ENCODE measurements at places on chromosomes 2 and 18. TPM values are rescaled to one million over a fixed set of nuclear protein-coding genes. Genes with fewer than 3 reads are reported as not detected.
A peak's percentile ranks its signal among the peaks of the same experiment; 100 is the strongest.

Gene ASB1
- total RNA-seq, result 8.5 TPM

DNA sequence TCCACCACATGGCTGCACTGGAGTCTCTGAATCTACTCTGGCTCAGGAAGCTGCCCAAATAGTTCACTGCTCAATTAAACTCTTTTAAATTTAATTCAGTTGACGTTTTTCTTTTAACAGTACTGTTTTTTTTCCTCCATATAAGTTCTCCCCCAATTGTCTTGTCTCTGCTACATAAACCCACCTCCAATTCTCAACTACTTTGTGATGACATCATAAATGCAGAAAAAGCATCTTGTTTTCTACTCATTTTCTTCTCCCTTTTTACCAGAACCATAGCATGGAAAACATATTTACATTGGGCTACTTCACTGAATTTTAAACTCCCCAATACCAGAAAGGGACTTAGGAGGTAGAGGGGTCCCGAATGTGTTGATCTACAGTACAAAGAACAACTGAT, 270.4 kb downstream of the GPD2 start:
- DNase-seq, result no peak
- peaks cover 6% of the 10 kb centered on the region for H3K4me1 ChIP-seq
- no peaks in the 10 kb centered on the region for H3K27me3 ChIP-seq
- H3K27ac ChIP-seq, result no peak overlapping the region

- H3K4me1 ChIP-seq, result peaks cover 8% of the 10 kb centered on the region
- H3K27me3 ChIP-seq, result peaks cover 3% of the 10 kb centered on the region
- H3K4me3 ChIP-seq, result peak overlapping the region; percentile 66
- H3K36me3 ChIP-seq, result peaks cover 45% of the 10 kb centered on the region
- no peak overlapping the region for H3K27ac ChIP-seq
Measured at GRCh38 chr2:233482616-233483015, 84.0 kb downstream of the USP40 start.

Gene MREG
- total RNA-seq, result 26.1 TPM

- DNase-seq, result no peak
- no peak overlapping the region for H3K4me3 ChIP-seq
- no peak overlapping the region for H3K27ac ChIP-seq
- H3K36me3 ChIP-seq, result no peaks in the 10 kb centered on the region
- peaks cover 52% of the 10 kb centered on the region for H3K4me1 ChIP-seq
- H3K27me3 ChIP-seq, result no peaks in the 10 kb centered on the region
Measured at GRCh38 chr2:221267773-221268425, 304.2 kb downstream of the EPHA4 start.

DNA sequence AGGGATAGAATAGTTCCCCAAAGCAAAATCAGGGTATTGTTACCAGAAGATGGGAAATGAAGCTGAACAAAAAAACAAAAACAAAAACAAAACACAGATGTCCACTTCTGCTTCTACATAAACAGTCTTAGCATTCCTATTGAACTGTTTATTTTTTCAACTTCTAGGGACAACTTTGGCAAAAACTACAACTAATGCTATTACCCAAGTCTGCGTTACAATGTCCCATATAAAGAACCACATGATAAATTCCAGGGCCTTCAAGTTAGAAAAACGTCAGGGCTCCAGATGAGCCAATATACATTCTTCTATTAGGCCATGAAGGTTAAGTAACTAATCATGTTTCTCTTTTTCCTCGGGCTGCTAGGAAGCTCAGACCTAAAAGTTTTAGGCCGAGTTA, 16.9 kb downstream of the PID1 start:
- DNase-seq, result no peak
- H3K27me3 ChIP-seq, result peaks cover 4% of the 10 kb centered on the region
- no peak overlapping the region for H3K27ac ChIP-seq
- no peak overlapping the region for H3K4me3 ChIP-seq

DNA sequence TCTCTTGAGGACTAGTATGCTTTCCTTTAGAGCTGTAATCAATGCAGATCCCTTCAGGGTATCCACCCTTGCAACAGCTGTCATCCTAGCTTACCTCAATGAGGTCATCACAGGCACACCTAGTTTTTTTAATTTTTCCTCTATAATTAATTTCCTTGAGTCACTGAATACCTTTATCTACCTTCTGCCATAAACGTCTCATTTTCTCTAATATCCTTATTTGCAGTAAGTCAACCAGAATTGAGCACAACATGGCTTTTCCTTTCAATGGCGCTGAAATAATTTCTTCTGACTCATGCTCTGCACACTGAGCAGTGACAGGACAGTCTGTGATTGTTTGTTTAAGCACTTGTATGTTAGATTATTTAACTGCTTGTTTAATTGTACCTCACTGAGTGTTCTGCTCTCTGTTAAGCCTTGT, 49.4 kb downstream of the ETAA1 start:
- no peak overlapping the region for H3K4me3 ChIP-seq
- H3K27ac ChIP-seq, result no peak overlapping the region
- DNase-seq, result no peak
- no peaks in the 10 kb centered on the region for H3K27me3 ChIP-seq

- H3K36me3 ChIP-seq, result peaks cover 38% of the 10 kb centered on the region
- no peak overlapping the region for H3K4me3 ChIP-seq
- no peaks in the 10 kb centered on the region for H3K27me3 ChIP-seq
- DNase-seq, result no peak
- no peaks in the 10 kb centered on the region for H3K4me1 ChIP-seq
Measured at GRCh38 chr2:119958670-119959268, 54.1 kb upstream of the EPB41L5 start.

DNA sequence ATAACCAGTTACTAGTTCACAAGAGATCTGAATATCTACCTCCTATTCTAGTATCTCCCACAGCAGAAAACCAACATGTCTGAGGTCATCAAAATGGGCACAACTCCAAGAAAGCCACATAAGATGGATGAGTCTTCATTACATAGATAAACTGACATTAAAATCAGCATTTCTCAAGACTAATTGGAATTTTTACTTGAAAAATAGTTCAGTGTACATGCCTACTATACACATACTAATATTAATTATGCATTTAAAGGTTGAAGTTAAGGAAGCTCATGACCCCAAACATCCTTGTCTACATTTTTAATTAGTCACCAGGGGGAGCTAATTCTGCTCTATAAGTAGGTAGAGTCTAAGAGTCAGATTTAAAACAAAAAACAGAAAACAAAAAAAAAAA, 41.9 kb downstream of the ZNF521 start:
- no peak overlapping the region for H3K27ac ChIP-seq
- DNase-seq, result no peak
- H3K4me1 ChIP-seq, result peaks cover 35% of the 10 kb centered on the region
- H3K4me3 ChIP-seq, result no peak overlapping the region

GRCh38 chr2:207133820-207134519, 31.8 kb downstream of the KLF7 start:
- DNase-seq, result no peak
- H3K27me3 ChIP-seq, result peaks cover 2% of the 10 kb centered on the region
- peak overlapping the region; percentile 75 for H3K4me3 ChIP-seq
- H3K27ac ChIP-seq, result peak overlapping the region; percentile 90
- H3K4me1 ChIP-seq, result peaks cover 87% of the 10 kb centered on the region
- peaks cover 43% of the 10 kb centered on the region for H3K36me3 ChIP-seq

Gene SCYGR4
- not detected for total RNA-seq

- H3K36me3 ChIP-seq, result peaks cover 3% of the 10 kb centered on the region
- H3K27ac ChIP-seq, result no peak overlapping the region
- H3K27me3 ChIP-seq, result no peaks in the 10 kb centered on the region
- H3K4me3 ChIP-seq, result no peak overlapping the region
Measured at GRCh38 chr2:8247905-8248622, 433.8 kb upstream of the ID2 start.

DNA sequence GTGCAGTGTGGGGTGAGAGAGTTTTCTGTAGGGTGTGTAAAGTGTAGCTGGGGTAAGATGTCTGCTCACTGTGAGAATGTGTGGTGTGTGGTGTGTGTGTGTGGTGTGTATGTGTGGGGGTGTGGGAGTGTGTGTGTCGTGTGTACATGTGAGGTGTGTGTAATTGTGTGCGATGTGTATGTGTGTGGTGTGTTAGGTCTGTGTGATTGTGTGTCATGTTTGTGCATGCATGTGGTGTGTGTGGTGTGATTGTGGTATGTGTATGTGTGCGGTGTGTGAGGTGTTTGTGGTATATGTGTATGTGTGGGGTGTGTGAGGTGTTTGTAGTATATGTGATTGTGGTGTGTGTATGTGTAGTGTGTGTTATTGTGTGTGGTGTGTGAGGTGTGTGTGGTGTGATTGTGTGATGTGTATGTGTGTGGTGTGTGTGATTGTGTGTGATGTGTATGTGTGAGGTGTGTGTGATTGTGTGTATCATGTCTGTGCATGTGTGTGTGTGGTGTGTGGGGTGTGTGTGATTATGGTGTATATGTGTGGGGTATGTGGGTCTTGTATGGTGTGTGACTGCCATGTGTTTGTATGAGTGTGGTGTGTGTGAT, 241.7 kb upstream of the HDAC4 start:
- H3K27me3 ChIP-seq, result peaks cover 2% of the 10 kb centered on the region
- H3K27ac ChIP-seq, result no peak overlapping the region
- no peak overlapping the region for H3K4me3 ChIP-seq
- no peaks in the 10 kb centered on the region for H3K4me1 ChIP-seq

DNA sequence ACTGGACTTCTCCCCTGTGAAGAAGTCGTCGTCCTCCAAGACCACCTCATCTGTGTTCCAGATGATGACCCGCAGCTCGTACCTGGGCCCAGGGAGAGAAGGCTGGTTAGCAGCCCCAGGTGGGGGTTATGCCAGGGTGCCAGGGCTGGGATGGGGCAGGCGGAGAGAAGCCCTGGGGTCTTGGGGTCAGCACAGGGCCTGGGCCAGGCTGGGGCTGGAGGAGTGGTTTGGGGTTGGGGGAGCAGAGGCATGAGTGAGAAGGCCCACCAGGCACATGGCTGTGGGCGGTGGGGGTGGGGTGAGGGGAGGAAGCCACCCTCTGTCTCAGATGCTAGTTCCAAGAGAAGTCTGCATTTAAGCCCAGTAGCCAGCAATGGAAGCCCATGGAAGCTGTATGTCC, 15.8 kb downstream of the OTOF start:
- H3K27me3 ChIP-seq, result peaks cover 4% of the 10 kb centered on the region
- no peak overlapping the region for H3K27ac ChIP-seq
- H3K4me1 ChIP-seq, result no peaks in the 10 kb centered on the region
- no peak for DNase-seq
- no peaks in the 10 kb centered on the region for H3K36me3 ChIP-seq

DNA sequence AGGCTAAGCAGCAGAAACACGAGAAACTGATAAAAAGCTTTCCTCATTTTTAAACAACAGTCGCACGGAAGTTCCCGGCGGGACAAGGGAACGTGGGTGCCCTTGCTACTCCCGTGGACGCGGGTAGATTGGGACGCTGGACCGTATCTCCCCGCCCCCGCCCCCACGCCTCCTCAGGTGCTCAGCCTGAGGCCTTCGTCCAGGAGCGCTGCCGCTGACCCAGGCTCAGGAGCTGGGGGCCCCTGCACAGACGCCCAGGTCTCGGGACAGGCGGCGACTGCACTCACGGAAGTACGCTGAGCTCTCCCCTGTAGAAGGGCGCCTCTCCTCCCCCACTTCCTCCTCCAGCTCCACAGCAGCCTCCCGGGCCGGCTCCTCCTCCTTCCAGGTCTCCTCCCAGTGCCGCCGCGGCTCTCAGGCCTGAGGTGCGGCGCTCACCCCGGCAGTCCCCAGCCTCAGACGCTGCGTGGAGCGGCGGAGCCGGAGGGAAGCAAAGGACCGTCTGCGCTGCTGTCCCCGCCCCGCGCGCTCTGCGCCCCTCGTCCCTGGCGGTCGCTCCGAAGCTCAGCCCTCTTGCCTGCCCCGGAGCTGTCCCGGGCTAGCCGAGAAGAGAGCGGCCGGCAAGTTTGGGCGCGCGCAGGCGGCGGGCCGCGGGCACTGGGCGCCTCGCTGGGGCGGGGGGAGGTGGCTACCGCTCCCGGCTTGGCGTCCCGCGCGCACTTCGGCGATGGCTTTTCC, at the start of gene ITGAV:
Gene ITGAV (plus strand): TSS at position 445 of the 738 bp plus-strand sequence. CDS start 283 bp downstream, at position 728.
- peaks cover 46% of the 10 kb centered on the region for H3K4me1 ChIP-seq
- peaks cover 9% of the 10 kb centered on the region for H3K27me3 ChIP-seq
- peaks cover 6% of the 10 kb centered on the region for H3K36me3 ChIP-seq
- peak within 1 kb of the TSS; percentile 94 for H3K27ac ChIP-seq
- H3K4me3 ChIP-seq, result peak within 1 kb of the TSS; percentile 98
- peak; percentile 86 for DNase-seq

Gene ZAP70
- total RNA-seq, result 93.4 TPM

Gene DSC2
- total RNA-seq, result 65.4 TPM

DNA sequence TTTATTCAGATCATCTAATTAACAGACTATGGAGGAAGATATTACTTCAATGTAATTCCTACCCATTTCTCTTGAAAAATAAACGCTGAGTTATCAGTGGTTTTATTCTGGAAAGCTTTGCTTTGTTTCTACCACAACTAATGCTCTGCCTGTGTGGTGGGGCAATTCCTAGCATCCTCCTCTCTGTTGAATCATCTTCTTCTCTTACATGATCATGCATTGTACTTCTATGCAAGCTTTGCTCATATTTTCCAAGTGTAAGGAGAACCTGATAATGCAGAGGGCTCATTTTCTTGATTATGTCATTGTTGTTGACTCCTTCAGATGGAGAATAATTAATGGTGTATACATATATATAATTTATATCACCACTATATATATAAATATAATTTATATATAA, 46.7 kb downstream of the CCDC195 start:
- no peaks in the 10 kb centered on the region for H3K27me3 ChIP-seq
- H3K27ac ChIP-seq, result no peak overlapping the region
- DNase-seq, result no peak
- no peaks in the 10 kb centered on the region for H3K4me1 ChIP-seq

GRCh38 chr2:221176667-221177066, 395.4 kb downstream of the EPHA4 start:
- no peaks in the 10 kb centered on the region for H3K4me1 ChIP-seq
- H3K27me3 ChIP-seq, result no peaks in the 10 kb centered on the region
- no peak overlapping the region for H3K27ac ChIP-seq
- no peaks in the 10 kb centered on the region for H3K36me3 ChIP-seq

- H3K27ac ChIP-seq, result no peak overlapping the region
- peaks cover 4% of the 10 kb centered on the region for H3K36me3 ChIP-seq
- no peak for DNase-seq
- H3K4me1 ChIP-seq, result peaks cover under 1% of the 10 kb centered on the region
- no peaks in the 10 kb centered on the region for H3K27me3 ChIP-seq
Measured at GRCh38 chr2:215764441-215765048, 248.8 kb downstream of the MREG start.

DNA sequence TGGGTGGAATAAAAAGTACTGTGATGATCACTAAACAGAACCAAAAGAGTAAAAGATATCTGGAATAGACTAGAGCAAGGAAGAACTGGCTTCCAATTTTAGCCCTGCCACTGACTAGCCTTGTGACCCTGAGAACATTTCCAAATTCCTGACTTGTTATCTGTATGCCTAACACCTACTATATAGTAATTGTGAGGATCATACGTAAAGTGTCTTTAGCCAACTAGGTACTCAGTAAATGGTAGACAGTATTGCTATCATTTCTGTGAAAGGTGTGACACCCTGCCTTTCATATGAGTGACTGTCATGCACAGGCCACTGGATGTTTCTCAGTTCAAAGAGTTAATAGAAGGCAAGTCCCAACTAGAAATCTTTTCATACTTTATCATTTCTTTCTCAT, 29.8 kb downstream of the CYTIP start:
- no peak overlapping the region for H3K4me3 ChIP-seq
- DNase-seq, result no peak
- H3K27me3 ChIP-seq, result no peaks in the 10 kb centered on the region
- H3K4me1 ChIP-seq, result no peaks in the 10 kb centered on the region
